ENCODE measurements at places on chromosomes 2 and 18. TPM values are rescaled to one million over a fixed set of nuclear protein-coding genes. Genes with fewer than 3 reads are reported as not detected.

GRCh38 chr18:13551841-13552733, 174.3 kb downstream of the FAM210A start:
- DNase-seq: no peak

DNA sequence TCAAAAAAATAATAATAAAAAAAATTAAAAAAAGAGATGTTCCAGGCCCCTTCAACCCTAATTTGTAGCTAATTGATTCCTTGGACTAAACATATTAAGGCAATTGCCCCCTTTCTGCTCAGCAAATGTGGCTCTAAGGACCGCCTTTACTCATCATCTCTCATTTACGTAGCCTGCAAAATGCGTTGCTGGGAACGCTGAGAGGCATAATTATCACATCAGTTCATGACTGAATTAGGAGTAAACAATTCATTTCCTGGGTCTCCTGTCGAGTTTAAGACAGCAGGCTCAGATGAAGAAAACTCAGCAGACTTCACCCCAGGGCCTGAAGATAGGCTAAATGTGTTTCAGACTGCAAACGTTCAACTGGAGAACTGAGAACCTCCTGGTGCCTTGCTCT, 413.5 kb downstream of the NBAS start:
- DNase-seq: no peak

DNA sequence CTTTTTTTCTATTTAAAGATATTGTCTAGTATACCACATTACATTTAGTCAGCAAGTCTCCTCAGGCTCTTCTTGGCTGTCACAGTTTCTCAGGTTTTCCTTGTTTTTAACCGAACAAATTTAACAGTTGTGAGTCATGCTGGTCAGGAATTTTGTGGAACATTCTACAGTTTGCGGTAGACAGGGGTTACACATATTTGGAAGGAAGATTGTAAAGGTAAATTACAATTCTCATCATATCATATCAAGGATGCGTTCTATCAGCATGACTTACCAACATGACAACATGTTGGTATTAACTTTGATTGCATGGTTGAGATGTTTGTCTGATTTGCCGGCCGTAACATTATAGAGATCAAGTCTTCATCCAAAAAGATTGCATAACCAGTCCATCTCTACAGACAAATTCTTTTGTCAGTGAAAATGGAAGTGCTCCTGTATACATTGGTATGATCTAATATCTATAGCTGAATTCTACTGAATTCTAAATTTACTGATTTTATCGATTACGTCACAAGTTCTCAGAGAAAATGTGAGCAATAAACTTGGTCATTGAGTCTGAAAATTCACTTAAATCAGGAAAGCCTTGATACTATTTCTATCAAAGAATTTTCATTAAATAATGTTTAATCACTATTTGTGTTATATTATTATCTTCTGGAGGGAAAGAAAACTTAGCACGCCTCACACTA, 664.4 kb upstream of the SLC8A1 start:
- DNase-seq: no peak

DNA sequence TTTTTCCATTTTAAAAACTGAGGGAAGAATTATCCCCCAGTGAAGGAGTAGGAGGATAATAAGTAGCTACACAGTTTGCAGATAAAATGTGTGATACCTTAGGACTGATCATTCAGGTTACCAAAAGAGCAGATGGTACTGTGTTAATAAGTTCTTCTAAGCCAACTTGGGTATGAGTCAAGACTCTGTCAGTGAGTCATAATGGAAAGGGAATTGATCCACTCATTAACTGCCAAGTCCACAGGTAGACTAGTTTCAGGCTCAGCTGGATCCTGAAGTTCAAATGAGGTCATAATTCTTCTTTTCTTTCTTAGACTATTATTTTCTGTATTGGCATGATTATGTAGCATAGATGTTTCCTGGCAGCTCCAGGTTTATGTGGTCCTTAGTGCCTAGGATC, 142.4 kb upstream of the ALPP start:
- no peak for DNase-seq

DNA sequence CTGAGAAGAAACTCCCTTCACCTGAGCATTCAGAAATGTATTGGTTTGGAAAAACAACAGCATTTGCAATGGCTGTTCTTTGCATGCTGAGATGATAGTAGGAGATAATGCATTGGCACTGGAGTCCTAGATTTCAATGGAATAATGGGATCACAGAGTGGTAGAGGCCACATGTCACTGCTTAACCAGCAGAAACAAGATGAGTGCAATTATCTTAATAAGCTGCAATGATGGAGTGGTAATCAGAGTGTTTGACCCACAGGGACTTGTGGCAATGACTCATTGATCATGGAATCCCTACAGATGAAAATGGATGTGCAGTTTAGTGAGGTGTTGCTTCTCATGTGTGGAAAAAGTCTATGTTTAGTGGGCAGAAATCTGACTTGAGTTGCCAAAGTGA, 218.8 kb upstream of the ZEB2 start:
- no peak for DNase-seq

- no peak for DNase-seq
Observed at GRCh38 chr2:194815475-194815874, 841.6 kb upstream of the SLC39A10 start.

GRCh38 chr18:56381196-56381595, 257.2 kb downstream of the TXNL1 start:
- no peak for DNase-seq

- no peak for DNase-seq
Observed at GRCh38 chr2:51899643-51900042, 867.7 kb upstream of the NRXN1 start.

- DNase-seq: no peak
Observed at GRCh38 chr2:6186332-6187151, 494.4 kb downstream of the SOX11 start.

- DNase-seq: no peak
Observed at GRCh38 chr2:67842375-67842959, 220.3 kb downstream of the C1D start.

GRCh38 chr2:181954538-181954883, 31.1 kb upstream of the PPP1R1C start:
- no peak for DNase-seq

Gene USP14
- 31.3 TPM for total RNA-seq

Gene GAL3ST2
- total RNA-seq: 0.45 TPM

Gene COL6A3
- total RNA-seq: 59.6 TPM

Gene NOL4
- 43.4 TPM for total RNA-seq

Data from cerebellum (tissue), 4 donors.